ENCODE measurements at places on chromosomes 7 and 10.

- no peak for DNase-seq
These were observed 72.1 kb upstream of the INHBA start for GRCh38 chr7:41774966-41775365.

DNA sequence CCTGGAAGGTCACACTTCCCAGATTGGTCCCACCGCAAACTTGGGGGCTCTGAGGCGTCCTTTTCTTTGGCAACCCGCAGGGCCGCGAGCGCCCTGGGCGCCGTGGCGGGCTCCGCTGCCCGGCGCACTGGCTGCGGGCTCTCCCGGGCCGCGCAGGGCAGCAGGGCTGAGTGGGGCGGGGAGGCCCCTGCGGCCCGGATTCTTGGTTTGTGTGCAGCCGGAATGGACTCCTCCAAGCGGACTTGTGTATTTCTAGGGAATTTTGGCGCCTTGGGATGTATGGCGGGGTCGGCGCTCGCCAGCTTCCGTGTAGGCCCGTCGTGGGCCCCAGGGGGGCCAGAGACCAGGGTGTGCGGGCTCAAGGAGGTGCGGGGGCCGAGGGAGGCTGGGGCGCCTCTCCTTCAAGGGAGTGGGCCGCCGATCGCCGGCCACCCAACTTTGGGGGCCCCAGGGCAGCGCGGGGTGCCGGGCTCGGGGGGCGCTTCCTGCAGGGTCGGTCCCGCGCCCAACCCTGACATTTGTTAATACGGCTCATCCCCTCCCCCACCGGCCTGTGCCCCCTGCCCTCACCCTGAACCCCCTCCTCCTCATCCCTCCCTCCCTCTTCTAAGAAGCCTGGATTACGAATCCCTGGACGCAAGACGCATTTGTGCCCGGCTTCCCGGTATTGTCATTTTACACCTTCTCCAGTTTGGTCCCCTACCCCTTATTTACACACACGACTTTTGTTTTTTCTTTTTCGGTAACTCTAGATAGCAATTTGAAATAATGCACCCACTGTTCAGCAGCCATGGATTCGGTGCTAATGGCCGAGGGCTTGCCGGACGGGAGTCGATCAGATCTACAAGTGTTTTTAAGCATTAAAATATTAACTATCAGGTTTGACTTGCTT is 2.5 kb downstream of the TCF7L2 start:
- DNase-seq = no peak

DNA sequence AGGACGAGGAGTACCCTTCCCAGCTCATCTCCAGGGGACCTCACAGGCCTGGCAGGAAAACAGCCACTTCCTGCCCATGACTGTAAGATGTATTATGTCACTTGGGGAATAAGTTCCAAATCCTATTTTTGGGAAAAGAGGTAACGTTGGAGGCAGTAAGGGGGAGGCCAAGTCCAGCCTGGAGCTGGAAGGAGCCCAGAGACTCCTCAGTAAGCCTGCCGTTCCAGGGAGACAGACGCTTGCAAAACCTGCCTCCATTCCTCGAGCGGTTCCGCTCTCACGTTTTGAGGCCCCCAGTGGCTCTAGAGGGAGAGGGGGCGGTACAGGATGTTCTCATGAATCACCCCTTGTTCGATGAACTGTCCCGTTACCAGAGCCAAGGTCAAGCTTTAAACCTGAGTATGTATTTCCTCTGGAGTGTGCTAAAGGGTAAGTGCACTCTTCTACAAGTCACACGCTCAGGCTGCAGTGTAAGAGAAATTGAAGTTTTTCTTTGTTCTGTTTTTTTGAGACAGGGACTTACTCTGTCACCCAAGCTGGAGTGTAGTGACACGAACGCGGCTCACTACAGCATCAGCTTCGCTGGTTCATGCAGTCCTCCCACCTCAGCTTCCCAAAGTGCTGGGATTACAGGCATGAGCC is 45.5 kb upstream of the CYTH3 start:
- DNase-seq = no peak

DNA sequence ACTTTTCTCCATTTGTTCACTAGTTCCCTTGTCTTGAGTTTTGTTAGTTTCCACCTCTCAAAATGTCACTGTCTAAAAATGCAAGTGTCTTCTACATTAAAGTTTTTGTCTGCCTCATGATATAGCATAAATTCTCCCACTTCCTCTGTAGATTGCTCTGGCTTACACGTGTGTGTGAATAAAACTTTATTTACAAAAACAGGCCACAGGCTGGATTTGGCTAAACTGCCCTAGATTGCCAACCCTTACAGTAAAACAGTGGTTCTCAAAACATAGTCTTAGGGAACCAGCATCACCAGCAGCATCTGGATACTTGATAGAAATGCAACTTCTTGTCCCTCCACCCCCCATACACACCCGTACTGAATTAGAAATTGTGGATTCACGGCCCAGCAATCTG is 207.8 kb downstream of the VTI1A start:
- no peak for DNase-seq

DNA sequence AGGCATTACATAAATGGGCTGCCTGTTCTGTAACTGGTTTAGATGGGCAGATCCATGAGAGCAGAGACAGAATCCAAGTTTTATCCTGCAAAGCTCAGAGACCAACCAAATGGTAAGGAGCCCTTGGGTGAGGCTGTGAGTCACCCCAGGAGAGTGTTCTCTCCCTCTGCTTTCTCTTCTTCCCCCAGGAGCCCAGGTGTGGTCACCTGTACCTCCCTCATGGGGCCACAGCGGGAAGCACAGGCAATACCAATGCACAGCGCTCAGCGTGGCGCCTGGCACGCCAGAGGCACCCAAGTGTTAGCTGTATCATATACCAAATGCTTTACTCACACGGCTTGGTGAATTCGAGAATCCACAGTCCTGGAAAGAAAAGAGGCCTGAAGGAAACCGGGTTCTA is 39.4 kb downstream of the CTBP2 start:
- DNase-seq = no peak

Data from NAMALWA (cell line).